ENCODE measurements at places on chromosomes 11 and 22. TPM values are rescaled to one million over a fixed set of nuclear protein-coding genes. Genes with fewer than 3 reads are reported as not detected.
A peak's percentile ranks its signal among the peaks of the same experiment; 100 is the strongest.

- DNase-seq, result peak; percentile 93
Observed at GRCh38 chr11:119356349-119357031, 10.0 kb upstream of the MFRP start.

DNA sequence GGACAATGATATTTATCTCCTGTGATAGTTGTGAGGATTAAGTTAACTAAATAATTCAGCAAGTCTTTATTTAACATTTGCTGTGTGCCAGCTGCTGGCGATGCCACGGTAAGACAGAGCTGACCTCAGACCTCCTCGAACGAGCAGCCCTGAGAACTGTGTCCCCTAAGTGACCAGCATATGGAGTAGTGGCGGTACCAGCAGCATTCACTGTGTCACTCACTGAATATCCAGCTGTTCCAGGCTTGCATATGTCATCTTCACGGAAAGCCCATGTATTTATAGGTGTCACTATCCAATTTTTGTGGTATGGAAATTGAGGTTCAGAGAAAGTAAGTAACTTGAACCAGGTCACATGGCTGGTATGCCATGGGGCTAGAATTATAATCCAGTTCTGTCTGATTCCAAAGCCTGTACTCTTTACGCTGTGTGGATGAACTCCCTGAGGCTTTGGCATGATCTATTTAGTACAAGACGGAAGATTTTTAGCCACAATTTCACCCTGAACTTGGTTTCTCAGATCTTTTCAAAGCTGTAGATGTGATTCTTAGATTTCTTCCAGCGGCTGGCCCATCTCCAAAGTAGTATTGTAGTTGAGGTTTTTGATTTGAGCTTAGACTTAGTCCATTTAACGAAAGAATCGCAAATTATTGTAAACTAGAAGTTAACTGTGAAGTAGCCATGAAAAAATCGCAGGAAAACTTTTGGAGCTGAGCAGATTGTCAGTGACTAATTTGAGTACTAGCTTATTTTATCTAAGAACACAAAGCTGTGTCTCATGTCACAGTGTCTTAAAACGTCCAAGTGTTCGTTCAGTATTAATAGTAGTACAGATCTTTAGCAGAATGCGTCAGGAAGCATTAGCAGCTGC is 49.4 kb upstream of the MYO18B start:
- DNase-seq, result no peak

MS4A8 gene
- 2.3 TPM for polyA plus RNA-seq

GRCh38 chr11:64348383-64349024 is 8.5 kb downstream of the CCDC88B start:
- DNase-seq, result no peak

DNA sequence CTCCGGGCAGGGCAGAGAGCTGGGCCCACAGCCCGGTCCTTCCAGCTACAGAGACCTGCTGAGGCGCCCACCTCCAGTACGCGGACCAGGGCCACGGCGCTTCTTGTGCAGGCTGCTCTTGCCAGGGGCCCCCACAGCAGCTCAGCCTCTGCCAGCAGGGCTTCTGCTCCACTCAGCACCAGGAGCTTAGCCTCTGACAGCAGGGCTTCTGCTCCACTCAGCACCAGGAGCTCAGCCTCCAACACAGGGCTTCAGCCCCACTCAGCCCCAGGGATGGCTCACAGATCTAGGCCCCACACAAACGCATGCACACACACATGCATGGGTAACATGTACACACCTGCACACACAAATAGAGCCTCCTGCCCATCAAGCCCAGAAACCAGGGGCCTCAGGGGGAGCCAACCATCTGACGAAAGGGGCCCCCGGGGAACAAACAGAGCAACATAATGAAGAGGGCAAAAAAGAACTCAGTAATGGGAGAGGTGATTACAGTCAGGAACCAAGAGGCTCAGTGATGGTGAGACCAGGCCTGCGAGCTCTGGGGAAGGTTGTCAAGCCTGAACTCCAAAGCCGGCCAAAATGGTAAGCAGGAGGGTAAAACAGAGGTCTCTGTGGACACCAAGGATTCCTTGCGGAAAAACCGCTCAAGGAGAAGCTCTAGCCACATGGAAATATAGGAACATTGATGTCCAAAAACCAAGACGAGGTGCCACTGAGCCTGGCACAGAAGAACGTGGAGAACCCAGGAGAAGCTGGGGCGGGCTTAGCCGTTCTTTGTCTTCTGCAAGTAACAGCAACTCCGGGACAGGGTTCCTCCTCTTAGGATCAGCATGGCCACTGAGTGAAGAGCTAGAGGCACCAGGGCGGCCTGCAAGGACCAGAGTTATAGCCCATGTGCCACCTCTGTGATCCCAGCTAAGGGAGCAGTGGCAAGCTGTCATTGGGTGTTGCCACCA is 46.5 kb downstream of the GNB1L start:
- DNase-seq, result peak; percentile 2

DNA sequence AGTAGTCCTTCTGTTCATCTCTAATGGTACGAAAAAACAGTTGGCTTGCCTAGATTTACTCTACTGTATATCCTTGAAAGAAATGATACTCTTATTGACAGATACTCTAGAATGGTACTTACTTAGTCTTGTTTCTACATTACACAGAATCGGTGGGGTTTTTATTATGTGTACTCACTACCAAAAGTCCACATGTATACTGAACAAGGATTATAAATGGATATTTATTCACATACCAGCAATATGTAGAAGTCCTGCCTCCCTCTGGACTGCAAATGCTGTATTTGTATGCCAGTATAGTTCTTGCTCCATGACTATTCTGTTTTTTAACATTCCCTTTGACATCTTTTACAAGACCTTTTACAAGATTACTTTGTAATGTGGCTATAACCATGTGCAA is 13.9 kb downstream of the PCF11 start:
- no peak for DNase-seq

DNA sequence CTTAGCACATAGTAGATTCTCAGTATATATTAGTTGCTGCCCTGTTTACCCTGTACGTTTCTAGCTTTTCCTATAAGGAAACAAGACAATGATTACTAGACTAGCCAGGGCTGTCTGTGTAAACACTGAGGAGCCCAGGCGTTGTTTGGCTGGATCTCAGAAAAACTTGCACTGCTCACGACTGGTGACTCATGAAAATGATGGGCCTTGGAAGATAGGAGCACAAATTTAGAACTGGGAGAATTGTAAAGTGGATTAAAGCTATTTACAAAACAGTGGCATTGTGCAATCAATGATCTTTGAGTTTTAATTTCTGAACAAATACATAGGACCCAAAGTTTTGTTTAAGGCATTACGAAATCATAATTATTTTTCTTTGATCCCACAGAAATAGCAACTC is 276.9 kb downstream of the FAM76B start:
- peak; percentile 79 for DNase-seq

- DNase-seq, result peak; percentile 69
Observed at GRCh38 chr22:35894937-35895708, 133.5 kb downstream of the RBFOX2 start.

YPEL4 gene
- 4.1 TPM for polyA plus RNA-seq
